ENCODE measurements at places on chromosomes 13 and 19.

DNA sequence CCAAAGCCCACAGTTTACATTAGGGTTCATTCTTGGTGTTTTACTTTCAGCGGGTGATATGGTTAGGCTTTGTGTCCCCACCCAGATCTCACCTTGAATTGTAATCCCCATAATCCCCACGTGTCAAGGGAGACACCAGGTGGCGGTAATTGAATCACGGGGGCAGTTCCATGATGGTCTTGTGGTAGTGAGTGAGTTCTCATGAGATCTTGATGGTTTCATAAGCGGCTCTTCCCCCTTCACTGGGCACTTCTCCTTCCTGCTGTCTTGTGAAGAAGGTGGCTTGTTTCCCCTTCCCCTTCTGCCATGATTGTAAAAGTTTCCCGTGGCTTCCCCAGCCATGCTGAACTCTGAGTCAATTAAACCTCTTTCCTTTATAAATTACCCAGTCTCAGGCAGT is 12.0 kb downstream of the FPR2 start:
- DNase-seq = no peak

DNA sequence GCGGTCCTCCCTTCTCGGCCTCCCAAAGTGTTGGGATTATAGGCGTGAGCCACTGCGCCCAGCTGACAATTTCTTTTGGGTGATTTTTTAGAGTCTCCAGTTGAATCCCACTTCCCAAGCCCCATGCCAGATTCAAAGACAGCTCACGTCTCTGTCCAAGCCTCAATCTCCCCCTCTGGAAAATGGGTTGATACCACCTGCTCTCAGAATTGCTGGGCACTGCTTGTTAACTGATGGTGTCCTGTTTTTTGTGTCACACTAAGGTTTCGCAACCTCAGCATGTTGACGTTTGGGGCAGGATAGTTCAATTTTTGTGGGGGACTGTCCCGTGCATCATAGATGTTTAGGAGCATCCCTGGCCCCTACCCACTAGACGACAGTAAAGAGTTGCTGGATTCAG is 14.2 kb upstream of the UPF1 start:
- DNase-seq = no peak

GRCh38 chr13:101492251-101492910 is 39.9 kb downstream of the ITGBL1 start:
- no peak for DNase-seq

DNA sequence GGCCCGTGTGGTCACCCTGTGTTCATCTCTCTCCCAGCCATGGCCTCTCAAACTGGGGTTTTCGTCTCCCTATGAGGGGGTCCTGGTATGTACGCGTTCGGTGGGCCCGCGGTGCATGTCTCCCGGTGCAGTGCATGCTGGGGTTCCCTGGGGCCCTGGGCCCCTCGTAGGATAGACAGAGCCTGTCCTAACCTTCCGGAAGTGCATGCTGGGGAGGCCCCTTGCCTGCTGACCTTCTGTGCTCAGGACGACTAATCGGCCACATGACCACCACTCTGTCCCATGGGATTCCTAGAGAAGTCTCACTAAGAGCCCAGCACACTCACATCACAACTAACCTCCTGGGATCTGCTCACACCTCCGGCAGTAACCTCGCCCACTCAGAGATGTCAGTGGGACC is 4.9 kb upstream of the USE1 start:
- DNase-seq = no peak

DNA sequence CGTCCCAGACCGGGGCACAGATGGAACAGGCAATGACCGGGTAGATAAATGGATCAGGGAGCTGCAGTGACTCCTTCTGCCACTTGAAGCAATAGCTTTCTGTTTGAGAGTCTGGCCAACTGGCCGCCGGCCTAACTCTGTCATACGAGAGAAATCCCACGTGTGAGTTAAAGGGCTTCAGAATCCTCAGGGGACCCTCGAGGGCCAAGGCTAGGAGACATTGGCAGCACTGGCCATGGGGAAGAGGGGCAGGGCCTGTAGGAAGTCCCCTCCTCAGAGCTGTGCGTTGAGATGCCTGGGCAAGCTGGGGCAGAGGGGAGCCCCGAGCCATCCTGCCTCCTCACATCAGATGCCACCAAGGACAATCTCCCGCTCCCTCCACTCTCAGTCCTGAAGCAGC is 51.6 kb downstream of the KLF2 start:
- no peak for DNase-seq

DNA sequence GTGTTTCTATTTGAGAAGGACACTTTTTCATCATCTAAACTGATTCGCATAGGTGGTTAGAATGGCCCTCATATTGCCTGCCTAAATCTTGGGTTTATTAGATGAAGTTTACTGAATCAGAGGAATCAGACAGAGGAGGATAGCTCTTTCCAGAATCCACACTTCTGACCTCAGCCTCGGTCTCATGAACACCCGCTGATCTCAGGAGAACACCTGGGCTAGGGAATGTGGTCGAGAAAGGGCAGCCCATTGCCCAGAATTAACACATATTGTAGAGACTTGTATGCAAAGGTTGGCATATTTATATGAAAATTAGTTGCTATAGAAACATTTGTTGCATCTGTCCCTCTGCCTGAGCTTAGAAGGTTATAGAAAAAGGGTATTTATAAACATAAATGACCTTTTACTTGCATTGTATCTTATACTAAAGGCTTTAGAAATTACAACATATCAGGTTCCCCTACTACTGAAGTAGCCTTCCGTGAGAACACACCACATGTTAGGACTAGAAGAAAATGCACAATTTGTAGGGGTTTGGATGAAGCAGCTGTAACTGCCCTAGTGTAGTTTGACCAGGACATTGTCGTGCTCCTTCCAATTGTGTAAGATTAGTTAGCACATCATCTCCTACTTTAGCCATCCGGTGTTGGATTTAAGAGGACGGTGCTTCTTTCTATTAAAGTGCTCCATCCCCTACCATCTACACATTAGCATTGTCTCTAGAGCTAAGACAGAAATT is 103.8 kb downstream of the TNFRSF19 start:
- no peak for DNase-seq

- DNase-seq = no peak
Measured at GRCh38 chr13:84479656-84480055, 597.4 kb upstream of the SLITRK1 start.

DNA sequence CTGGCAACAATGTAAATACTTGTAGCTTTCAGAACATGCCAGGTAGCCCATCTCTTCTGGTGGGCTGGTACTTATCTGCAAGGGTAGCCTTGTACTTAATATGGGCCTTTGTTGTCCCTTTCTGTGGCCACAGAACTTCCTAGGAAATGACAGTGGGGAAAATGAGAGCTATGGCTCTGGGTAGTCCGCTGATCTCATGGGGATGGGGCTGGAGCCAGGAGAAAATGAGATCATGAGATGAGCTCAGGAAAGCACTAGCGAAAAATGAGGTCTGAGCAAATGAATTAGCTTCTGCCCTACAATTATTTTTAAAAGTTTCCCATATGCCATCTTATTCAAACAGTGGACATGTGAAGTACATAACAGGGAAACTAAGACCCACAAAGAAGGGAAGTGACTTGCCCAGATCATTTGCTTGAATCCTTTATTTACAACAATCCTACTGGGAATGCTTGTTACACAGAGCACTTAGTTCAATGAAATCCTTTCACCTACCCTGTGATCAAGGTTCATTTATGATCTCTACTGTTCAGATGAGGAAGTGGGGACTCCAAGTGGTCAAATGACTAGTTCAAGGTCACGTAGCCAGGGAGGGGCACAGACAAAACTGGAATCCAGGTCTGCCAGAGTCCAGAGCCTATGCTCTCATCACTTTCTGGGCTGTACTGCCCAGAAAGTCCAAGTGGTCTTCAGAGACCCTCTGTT is 87.1 kb downstream of the PTPRS start:
- DNase-seq = no peak

DNA sequence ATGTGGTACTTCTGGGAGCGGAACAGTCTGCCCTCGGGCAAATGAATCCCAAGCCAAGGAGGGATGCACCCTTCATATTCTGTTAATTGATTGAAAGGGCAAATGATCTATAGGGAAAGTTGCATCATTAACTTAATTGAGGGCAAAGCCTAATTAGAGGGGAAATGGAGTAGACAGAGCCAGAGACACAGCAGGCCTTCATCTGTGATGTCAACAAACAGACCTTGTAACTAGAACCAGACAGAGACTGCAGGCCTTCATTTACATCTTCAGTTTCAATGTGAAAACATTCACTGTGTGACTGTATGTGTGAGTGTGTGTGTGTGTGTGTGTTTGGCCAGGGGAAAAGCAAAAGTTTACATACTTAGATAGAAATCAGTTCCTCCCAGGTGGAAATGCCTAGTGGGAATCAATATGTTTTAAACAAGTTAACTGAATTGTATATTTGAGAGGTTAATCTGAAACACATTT is 126.4 kb downstream of the SPRY2 start:
- DNase-seq = no peak

Measured in CD4-positive, alpha-beta T cell treated with Interleukin-6 for 4 hours (primary cell).